ENCODE measurements at places on chromosomes 3 and 15.

GRCh38 chr3:184553385-184553784, 8.2 kb upstream of the EPHB3 start:
- no peak for DNase-seq

- no peak for DNase-seq
These were observed 74.9 kb downstream of the BTLA start for GRCh38 chr3:112424394-112424793.

GRCh38 chr15:72147418-72147817, 29.2 kb downstream of the SENP8 start:
- DNase-seq = no peak

- DNase-seq = no peak
These were observed 84.8 kb upstream of the POMGNT2 start for GRCh38 chr3:43190670-43191069.

- DNase-seq = no peak
These were observed 140.9 kb downstream of the RPLP1 start for GRCh38 chr15:69593488-69593887.

DNA sequence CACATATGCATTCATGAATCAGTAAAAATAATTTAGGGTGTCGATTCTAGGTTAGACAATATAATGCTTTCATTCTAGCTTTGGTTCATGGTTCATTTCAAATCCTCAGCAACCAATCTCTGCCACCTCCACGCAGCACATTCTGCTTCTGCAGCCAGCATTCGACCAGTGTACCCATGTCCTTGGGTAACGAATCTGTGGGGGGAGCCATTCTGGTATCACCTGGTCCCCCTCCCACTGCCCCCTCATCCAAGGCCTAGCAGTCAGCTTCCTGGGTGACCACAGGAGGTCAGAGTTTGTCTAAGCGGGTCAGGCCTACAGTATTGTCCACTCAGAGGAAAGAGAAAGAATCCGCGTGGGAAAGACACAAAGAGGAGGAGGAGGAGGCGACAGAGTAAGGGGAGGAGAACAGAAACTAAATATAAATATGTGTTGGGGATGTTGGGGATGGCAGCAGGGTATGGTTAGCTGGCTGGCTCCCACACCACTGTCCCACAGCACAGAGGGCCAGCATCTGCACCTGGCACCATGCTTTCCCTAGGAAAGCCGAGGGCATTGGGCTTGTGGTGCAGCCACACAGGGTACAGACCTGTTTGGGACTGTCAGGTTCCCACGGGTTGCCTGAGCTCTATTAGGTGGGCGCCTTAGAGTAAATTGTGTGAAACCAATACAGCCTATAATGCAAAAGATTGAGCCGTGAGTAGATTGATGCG, 12.1 kb downstream of the PAK6 start:
- DNase-seq = no peak

DNA sequence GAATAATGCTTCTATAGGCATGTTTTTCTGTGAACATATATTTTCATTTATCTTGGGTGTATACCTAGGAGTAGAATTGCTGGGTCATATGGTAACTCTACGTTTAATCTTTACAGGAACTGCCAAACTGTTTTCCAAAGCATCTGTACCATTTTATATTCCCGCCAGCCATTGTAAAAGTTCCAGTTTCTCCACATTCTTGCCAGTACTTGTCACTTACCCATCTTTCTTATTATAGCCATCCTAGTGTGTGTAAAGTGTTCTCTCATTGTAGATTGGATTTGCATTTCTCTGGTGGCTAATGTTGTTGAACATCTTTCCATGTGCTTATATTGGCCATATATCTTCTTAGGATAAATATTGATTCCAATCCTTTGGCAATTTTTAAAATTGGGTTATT, 31.2 kb upstream of the CFAP20DC start:
- DNase-seq = no peak

- DNase-seq = no peak
These were observed 53.1 kb downstream of the TGFBR2 start for GRCh38 chr3:30659270-30660130.

DNA sequence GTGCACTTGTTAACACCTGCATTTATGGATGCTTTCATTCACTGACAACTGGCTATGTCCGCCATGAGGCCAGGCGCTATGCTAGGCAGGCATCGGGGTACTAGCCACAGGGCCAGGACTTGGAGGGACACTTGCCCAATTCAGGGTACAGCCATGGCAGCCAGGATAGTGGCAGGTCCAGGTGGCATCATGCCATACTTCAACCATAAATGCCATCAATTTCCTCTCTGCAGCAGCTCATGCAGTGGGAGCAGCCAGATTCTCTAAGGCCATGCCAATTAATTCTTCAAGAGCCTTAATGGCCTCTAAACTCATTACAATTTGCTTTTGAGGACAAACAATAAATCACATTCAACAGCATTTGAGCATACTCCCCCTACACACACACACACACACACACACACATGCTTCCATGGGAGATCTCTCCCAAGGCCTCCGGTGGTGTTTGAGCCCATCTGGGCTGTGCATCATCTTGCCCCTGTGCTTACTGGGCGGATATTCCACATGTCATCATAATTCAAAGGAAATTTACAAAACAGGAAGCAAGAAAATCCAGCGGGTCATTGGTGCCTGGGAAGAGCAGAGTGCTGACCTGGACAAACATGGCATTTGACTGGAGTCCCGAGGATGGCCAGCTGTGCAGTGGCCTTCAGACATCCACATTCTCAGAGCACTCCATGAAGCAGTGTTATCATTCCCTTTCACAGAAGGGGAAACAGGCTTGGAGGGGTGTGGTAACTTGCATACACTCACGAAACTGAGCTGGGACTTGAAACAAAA, 109.1 kb downstream of the IQSEC1 start:
- DNase-seq = no peak

- DNase-seq = no peak
These were observed 2.3 kb upstream of the INSYN1 start for GRCh38 chr15:73755481-73755880.
